Renal cortex interstitium (tissue), 15 donors: ENCODE measurements at places on chromosomes 13 and 19.

DNA sequence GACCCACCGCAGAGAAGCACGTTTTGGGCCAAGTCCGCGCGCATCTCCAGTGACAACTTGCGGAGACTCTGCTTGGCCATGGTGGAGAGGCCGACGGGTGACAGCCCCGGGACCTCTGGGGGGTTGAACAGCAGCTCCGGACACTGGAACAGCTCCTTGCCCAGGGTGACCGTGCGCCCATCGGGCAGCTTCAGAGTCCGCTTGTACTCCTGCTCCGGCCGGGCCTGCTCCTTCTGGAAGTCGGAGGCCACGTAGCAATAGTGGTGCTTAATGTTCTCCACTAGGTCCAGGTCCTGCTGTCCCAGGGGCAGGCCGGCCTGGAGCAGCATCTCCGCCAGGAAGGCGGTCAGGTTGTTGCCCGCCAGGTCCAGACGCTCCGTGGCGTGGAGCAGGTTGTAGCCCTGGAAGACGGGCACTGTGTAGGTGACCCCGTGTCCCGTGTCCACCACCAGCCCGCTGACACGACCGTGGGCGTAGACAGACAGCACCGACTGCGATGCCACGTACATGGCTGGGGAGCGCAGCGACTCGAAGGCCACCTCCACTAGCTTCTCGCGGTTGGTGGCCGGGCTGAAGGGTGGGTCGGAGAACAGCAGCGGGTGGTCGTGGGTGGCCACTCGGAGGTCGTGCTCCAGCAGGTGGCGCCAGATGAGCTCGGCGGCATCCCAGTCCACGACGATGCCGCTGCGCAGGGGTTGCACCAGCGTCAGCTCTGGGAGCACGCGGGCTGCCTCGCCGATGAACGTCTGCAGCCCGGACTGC, 743 bp downstream of the ACTL9 start:
- DNase-seq = no peak

DNA sequence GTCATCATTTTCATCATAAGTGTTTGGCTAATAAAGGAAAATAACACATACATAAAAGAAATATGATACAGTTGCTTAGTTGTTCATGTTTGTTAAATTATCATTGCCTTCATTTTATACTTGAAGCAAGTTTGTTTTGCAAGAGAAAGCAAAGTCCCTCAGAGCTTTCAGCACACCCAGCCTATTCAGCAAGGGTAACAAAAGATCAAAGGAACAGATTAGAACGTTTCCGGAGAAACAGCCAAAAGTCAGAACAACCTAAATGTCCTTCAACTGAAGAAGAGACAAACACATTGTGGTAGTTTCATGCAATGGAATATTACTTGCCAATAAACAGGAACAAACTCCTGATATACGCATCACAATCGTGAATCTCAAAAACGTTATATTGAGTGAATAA, 380.7 kb downstream of the MZT1 start:
- no peak for DNase-seq

DNA sequence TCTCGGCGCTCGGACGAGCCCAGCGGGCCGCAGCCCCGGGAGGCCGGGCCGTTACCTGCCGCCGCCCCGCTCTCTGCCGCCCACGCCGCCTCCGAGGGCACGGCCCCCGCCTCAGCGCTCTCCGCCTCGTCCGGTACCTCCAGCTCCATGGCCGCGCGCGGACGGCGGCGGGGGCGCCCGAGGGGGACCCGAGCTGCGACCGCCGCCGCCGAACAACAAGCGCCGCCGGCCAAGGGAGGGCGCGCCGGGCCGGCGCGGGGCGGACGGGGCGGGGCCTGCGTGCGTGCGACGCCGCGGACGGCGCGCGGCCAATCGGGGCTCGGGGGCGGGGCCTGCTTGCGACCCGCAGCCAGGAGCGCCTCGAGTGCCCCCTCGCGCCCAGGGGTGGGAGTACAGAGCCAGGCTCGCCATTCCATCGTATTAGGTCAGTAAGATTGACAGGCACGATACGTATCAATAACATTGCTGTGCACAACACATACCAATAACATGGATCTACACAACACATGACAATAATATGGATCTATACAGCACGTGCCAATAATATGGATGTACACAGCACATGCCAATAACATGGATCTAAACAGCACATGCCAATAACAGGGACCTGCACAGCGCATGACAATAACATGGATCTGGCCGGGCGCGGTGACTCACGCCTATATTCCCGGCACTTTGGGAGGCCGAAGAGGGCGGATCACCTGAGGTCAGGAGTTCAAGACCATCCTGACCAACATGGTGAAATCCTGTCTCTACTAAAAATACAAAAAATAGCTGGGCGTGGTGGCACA, at the start of gene PIP5K1C:
Gene PIP5K1C, minus strand, starts transcription at position 227 of the 791 bp plus-strand sequence. Its CDS starts 78 bp downstream, at position 149.
- DNase-seq = peak; percentile 63

- no peak for DNase-seq
These were observed 4.5 kb downstream of the GNG8 start for GRCh38 chr19:46631481-46631880.

GRCh38 chr19:4732680-4733114, 9.1 kb upstream of the DPP9 start:
- no peak for DNase-seq

GRCh38 chr13:58767566-58767965, 1136.0 kb downstream of the PCDH17 start:
- peak; percentile 18 for DNase-seq

DNA sequence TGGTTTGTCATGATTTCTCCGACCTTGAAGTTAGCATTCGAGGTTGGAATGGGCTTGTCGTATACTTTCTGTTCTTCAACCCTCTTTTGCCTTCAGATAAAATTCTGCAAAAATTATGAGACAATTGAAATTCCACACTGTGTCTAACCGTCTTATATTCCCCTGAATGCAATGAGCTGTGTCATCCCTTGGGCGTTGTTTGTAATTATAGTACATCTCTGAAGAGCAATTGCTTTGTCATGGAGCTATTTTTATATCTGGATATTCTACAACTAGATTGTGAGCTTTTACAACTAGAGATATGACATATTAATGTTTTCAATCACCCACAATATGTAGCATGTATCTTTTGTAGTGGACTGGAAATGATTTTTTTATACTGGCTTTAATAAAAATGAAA, 631.8 kb upstream of the SLC10A2 start:
- no peak for DNase-seq

DNA sequence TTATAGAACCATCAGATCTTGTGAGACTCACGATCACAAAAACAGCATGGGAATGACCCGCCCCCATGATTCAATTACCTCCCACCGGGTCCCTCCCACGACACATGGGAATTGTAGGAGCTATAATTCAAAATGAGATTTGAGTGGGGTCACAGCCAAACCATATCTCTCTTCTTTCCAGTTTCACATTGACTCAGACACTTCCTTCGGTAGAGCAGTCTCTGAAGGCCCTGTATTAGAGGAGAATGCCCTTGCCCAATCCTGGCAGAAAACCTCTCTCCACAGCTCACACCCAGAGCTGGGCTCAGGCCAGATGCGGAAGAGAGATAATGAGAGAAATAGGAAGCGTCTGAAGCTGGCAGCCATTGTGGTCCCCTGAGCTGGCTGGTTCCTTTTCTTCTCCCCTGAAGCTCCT, 72.4 kb upstream of the CLDN10 start:
- DNase-seq = no peak

DNA sequence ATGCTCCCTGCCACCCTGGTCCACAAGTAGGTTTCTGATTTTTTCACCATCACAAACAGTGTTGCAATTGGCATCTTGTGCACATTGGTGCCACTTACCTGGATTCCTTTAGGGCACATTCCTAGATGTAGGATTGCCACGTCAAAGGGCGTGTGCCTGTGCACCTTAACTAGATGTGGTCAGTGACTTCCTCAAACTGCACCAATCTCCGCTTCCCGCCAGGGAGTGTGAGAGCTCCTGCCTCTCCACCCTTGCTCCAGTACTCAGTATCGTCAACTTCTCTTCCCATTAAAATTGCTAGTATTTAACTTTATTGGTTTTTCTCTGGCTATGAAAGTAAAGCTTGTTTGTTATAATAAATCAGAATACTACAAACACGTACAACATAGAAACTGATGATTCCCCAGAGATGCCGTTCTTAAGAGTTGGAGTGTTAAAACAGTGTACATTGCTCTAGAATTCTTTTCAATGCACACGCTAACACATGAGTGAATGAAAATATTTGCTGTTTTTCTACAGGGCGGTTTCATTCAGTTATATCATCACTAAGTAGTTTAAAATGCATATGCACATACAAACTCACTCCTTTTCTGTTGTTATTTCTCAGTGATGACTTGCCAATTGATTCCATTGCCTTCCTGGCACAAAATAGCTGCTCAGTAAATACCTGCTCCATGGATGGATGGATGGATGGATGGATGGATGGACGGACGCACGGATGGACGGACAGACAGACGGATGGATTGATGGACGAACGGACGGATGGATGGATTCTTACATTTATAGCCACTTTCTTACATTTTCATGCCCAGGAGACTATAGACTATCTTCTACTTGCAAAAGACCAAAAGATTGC, 23.4 kb downstream of the CCNE1 start:
- no peak for DNase-seq

DNA sequence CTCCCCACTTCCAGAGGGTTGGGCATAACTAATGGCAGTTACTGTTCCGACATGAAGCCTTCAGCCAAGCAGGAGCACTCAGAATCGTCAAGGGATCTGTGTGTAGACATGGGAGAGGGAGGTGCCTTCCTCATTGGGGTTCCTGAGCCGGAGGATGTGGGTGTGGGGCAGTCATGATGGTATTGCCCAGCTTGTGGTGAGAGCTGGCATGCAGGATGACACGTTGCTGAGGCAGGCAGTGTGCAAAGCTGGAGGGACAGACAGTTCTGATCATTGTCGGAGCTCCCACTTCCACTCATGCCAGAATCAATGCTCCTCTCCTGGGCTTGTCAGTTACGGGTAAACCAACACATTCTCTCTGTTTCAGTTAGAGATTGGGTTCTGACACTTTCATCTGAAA, 83.9 kb upstream of the TSC22D1 start:
- no peak for DNase-seq

- DNase-seq = no peak
These were observed 28.5 kb downstream of the DCLK1 start for GRCh38 chr13:36102721-36103120.

DNA sequence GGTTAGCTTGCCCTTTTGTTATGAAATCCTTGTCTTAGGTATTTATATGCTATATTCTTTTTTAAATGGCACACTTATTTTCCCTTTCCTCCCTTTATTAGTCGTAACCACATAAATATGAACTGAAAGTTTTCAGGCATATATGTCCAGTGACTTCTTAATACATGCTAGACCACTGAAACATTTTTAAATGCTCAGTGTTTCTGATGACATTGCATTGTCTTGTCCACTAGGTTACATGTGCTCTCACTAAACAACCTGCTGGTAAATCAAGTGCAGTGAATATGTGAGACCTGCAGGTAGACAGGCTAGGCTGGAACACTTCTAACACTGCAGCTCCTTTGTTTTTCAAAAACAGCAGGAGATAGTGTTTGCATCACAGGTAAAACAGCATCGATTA, 332.6 kb upstream of the DACH1 start:
- DNase-seq = no peak

- no peak for DNase-seq
These were observed 5.3 kb upstream of the CYSLTR2 start for GRCh38 chr13:48648446-48648845.

- DNase-seq = peak; percentile 12
These were observed 15.1 kb upstream of the CEACAM4 start for GRCh38 chr19:41641879-41642485.

- no peak for DNase-seq
These were observed 1190.3 kb downstream of the EFNB2 start for GRCh38 chr13:105345131-105345530.

- DNase-seq = no peak
These were observed 486 bp upstream of the SPINT2 start for GRCh38 chr19:38263689-38264485.

GRCh38 chr13:112067871-112068539, 1.1 kb downstream of the SOX1 start:
- DNase-seq = no peak

GRCh38 chr13:102688306-102688973, 6.4 kb downstream of the METTL21C start:
- no peak for DNase-seq

DNA sequence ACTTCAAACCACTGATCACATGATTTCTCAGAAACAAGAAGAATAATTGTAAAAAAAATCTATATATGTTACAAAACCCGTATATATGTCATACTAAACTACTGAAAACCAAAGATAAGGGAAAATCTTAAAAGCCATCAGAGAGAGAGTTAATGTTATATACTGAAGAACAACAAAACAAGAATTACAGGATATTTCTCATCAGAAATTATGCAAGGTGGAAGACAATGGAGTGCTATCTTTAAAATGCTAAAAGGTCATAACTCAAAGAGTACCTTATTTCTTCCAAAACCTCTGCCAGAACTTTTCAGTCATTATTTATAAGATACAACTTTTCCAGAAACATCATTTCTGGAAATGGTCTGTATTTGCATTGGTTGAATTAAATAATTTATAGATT, 256.8 kb downstream of the RBM26 start:
- no peak for DNase-seq

- no peak for DNase-seq
These were observed 581 bp downstream of the CALR start for GRCh38 chr19:12938779-12939601.

DNA sequence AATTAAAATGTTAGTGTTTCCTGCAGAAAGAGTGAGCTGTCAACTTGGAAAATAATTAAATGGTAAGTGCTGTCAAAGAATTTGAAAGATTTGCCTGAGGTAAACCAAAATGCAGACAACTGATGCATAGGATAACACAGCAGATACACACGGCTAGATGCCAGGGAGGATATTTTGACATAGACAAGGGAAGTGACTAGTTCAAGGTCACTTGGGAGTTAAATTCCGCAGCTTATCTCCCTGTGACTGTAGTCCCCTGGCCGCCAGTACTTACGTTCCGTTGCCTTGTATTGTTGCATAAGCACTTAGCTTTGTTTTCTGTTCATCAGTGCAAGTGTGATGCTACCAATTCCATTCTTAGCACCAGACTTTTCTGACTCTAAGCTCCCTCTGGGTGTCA, 247.3 kb upstream of the MAB21L1 start:
- DNase-seq = no peak

DNA sequence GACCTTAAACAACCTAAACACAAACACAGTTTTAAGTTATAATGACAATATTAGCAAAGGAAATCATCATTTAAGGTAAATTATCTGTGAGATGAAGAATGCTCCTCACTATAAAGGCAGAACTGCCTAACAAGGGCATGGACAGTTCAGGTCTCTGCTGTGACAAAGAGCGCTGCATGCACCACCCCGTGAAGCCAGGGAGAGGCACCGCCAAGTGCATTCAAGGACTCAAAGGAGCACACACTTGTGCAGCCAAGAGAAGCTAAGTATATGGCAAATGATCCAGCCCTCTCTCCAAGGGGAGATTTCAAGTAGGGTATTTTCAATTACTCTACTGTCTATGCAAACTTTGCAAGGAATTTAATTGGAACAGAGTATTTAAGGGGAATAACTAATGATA, 126.0 kb downstream of the RAP2A start:
- DNase-seq = no peak

GRCh38 chr13:105442949-105443699, 1092.3 kb downstream of the EFNB2 start:
- DNase-seq = no peak

GRCh38 chr13:28423010-28423409, 71.9 kb downstream of the FLT1 start:
- no peak for DNase-seq

GRCh38 chr13:57286511-57287098, 119.6 kb downstream of the PRR20E start:
- DNase-seq = no peak
